ENCODE measurements at places on chromosomes 11 and 22. TPM values are rescaled to one million over a fixed set of nuclear protein-coding genes. Genes with fewer than 3 reads are reported as not detected.

DNA sequence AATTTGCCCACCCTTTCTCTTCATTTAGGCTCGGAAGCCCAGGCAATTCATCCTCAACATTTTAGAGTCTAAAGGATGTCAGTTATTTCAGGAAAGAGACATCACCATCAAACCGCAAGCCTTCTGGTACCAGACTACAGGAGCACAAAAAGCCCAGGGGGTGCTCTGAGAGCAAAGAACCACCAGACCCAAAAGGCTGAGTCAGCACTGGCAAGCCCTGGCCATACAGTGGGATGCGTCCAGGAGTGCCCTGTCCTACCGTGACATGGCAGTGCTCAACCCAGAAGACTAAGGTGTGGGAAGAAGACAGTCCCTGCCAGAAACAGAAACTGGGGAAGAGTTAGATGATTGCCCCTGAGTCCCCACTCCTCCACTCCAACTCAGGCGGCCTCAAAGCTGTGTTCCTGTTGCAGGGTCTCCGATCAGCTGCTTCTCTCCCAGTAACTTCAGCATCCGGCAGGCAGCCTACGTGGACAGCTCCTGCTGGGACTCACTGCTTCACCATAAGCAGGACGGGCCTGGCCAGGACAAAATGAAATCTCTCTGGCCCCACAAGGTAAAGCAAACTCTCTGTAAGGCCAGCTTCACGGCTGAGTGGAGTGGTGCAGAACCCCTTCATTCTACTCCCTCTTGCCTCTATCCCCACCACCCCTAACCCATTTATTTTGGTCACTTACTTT, 1.5 kb downstream of the PANX3 start:
- DNase-seq = no peak

- DNase-seq = no peak
Observed at GRCh38 chr22:48899523-48900326, 927.9 kb downstream of the BRD1 start.

DNA sequence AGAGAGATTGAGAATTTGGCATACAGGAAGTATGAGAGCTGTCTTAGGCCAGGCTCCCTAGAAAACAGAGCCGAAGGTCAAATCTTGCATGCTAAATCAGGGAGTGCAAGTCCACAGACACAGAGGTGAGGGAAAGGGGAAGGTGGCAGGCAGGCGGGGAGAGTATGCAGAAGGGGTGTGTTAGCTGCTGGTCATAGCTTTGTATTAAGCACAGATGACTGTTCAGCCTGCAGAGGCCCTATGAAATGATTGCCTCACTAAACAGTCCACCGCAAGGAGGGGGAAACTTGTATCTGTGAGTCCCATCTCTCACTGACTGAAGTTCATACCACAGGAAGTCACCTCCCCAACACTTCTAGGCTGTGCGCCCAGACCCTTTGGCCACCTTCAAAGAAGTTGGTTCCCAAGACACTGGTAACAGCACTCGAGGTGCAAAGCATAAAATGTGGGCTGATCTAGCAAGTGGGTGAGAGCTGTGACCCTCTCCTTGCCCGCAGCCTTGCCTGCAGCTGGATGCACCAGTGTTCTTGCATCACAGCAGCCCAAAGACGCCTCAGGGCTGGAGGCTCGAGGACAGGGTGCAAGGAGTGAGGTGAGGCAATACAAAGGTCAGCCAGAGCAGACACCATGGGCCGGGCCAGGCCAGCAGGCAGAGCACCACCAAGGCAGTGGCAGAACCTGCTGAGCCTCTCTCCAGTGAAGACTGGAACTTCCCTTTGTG, 115.3 kb upstream of the TBCEL start:
- no peak for DNase-seq

DNA sequence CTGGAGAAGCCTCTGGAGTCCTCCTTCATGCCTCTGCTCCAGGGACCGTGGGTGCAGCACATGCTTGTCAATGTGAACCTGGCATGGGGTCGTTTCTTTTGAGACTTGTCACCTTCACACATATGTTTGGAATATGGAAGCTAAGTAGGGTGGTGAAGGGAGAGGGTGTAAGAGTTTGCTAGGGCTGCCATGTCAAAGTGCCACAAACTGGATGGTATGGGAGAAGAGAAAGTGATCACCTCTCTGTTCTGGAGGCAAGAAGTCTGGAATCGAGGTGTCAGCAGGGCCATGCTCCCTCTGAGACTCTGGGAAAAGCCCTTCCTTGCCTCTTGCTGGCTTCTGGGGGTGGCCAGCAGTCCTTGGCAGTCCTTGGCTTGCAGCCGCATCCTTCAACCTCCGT, 8.7 kb upstream of the TSPAN18 start:
- DNase-seq = no peak

DNA sequence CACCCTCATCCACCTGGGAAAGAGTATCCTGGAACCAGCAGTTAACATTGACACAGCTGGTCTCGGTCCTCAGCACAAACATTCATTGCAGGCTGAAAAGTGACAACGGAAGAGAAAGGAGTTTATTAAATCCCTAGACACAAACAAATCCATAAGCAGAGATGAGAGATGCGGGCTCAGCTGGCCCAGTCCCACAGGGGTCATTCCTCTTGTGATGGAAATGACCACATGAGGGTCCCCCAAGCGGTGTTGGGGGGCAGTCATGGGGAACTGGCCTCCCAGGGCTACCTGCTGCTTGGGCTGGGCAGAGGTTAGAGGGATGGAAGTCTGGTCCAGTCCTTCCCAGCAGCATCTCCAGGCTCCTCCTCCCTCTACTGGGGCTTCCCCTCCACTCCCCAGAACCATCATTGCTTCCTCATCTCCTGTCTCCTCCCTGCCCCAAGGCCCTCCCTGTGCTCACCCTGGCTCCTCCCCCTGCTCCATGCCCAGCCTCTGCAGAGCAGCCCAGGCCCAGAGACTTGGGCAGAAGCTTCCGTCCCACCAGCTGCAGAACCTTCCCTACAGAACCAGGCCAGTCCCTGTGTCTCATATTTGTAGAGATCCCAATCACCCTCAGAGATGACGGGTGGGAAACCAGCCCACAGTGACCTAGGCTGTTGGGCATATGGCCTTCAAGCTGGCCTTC, 5.4 kb upstream of the IGLL5 start:
- DNase-seq = peak; percentile 1

DNA sequence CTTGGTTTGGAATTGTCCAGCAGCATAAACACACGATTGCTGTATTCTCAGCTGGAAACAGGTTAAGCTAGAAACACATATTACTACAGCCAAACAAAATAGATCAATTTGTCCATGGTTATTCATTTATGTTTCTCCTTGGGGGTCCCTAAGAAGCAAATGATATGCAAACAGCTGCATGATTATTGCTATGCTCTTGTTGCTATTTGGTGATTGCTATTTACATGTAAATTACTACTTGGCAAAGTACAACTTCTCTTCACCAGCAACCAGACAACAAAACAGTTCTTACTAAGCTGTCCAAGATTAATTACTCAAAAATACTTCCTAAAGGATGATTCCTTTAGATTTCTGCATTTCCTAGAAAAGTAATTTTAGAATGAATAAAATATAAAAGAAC, 567.9 kb upstream of the ARHGAP42 start:
- DNase-seq = no peak

KCNJ11 gene
- total RNA-seq = 0.65 TPM

ALKBH3 gene
- 27.4 TPM for total RNA-seq

DNA sequence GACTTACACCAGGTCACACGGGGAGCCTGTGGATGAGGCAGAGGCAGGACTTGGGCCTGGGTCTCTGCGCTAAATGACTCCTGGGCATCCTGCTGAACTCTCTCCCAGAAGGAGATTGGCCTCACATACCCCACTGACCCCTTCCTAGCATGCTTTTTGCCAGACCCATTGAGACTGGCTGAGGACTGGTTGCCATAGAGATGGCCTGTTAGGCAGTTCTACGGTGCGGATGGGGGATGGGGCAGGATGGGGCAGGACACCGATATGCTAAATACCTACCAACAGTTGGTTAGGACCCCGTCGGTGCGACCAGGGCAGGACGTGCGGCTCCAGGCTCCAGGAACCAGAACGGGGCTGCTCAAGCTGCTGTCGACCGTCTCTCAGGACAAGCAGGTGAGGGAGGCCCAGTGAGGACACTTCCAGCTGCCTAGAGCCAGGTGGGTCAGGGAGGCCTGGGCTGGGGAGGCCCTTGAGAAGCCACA, at the start of gene TSGA10IP:
TSS of gene TSGA10IP (plus strand) at position 51 of the 482 bp plus-strand sequence. CDS start at position 247, 196 bp downstream.
- DNase-seq = no peak

GRCh38 chr11:11148104-11148509, 204.9 kb downstream of the CSNK2A3 start:
- DNase-seq = no peak

GP1BB gene
- total RNA-seq = 5.3 TPM

Data from dermis blood vessel endothelial cell (primary cell).